ENCODE measurements at places on chromosomes 13 and 19.

DNA sequence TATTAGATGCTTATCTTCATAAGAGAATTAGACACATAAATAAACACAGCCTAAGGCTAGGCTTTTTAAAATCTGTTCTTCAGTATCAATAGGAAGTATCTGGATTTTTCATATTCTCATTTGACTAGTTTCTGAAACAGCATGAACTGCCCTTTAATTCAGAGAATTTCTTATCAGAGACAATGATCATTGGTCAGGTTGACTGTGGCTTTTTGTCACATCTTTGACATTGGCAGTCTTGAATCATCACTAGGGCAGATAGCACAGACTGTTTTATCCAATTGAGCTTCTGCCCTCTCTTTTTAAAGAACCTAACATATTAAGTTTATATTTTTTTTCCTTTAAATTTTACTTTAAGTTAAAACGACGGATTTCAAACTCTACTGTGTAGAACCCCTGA, 59.6 kb downstream of the DPY19L3 start:
- no peak for DNase-seq

- DNase-seq: no peak
These were observed 331.3 kb downstream of the KLF5 start for GRCh38 chr13:73390100-73390499.

GRCh38 chr19:18418029-18418482, 1.1 kb upstream of the SSBP4 start:
- DNase-seq: no peak

DNA sequence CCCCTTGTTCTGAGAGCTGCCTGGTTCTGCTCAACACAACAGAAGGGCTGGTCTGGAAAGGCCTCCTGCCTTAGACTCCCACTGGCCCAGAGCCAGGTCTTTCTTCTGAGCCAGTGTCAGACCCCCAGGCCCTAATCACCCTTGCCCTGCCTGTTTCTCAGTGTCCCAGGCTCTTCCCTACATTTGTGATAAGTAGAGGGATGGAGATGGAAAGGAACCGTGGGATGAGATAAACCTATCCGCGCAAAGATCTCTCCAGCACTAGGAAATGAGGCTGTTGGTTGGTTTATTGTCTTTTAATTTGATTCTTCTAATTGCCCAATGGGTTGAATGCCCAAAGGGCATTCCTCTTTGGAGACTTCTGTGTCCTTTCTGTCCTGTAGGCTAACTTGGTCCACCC, 470.0 kb downstream of the TSHZ3 start:
- no peak for DNase-seq

GRCh38 chr19:17871878-17872250, at the start of gene SLC5A5:
Gene SLC5A5, plus strand, starts transcription at chr19:17871945. Its CDS starts 375 bp downstream, at chr19:17872320.
- no peak for DNase-seq

GRCh38 chr13:69234171-69234570, 873.5 kb upstream of the ATXN8OS start:
- DNase-seq: no peak

DNA sequence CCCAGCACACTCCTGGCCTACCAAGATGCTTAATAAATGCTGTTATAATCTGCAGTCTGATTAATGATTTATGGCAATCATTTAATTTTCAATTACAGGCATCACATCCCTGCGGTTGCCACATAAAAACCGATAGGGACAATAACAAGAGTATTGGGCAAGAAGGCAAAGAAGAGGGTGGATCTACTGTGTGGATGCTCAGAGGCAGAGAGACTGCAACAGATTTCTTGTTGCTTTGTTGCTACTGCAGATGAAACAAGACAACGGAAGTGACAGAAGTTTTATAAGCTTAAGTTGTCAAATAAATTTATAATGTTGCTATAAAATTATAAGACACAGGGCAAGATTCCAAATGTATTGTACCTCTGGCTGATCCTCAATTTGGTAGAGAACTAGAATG, 154.8 kb downstream of the ABCC4 start:
- no peak for DNase-seq

GRCh38 chr19:40413291-40413845, at the start of gene PRX:
Gene PRX, minus strand, starts transcription at chr19:40413378. Its CDS starts 5,446 bp downstream, at chr19:40407932.
- DNase-seq: no peak

GRCh38 chr19:18171605-18172327, 1.8 kb upstream of the IFI30 start:
- no peak for DNase-seq

DNA sequence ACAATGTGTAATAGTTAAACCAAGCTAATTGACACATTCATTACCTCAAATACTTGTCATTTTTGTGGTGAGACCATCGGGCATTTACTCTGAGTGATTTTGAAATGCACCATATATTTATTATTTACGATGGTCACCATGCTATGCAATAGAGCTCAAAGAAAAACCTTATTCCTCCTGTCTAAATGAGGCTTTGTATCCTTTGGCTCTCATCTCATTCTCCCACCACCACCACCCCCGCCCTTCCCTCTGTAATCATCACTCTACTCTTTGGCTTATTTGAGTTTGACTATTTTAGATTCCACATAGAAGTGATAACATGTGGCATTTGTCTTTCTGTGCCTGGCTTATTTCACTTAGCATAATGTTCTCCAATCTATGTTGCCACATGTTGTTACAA, 124.9 kb downstream of the CYSLTR2 start:
- no peak for DNase-seq

DNA sequence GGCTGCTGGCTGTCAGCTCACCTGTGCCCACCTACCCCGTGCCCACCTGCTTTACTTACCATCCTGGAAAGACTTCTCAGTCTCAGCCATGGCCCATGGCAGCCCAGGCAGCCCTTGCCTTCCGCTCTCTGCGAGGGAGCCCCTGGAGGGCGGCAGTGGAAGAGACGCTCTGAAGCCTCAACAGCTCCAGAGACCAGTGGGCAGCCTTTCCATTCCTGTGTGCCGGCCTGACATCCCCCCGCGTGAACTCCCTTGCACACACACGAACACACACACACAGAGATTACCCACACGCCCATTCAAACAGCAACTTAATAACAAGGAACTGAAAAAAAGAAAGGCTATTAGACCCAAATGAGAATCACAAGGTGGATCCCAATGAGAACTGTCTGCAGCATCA, 14.2 kb upstream of the RASA3 start:
- no peak for DNase-seq

- DNase-seq: no peak
These were observed 22.5 kb downstream of the LTBP4 start for GRCh38 chr19:40623403-40624251.

- no peak for DNase-seq
These were observed 39.5 kb upstream of the F7 start for GRCh38 chr13:113066142-113066455.

- DNase-seq: peak; percentile 84
These were observed 1.5 kb upstream of the ELOF1 start for GRCh38 chr19:11560404-11561051.

GRCh38 chr19:57466489-57466888, 9.5 kb upstream of the VN1R1 start:
- no peak for DNase-seq

DNA sequence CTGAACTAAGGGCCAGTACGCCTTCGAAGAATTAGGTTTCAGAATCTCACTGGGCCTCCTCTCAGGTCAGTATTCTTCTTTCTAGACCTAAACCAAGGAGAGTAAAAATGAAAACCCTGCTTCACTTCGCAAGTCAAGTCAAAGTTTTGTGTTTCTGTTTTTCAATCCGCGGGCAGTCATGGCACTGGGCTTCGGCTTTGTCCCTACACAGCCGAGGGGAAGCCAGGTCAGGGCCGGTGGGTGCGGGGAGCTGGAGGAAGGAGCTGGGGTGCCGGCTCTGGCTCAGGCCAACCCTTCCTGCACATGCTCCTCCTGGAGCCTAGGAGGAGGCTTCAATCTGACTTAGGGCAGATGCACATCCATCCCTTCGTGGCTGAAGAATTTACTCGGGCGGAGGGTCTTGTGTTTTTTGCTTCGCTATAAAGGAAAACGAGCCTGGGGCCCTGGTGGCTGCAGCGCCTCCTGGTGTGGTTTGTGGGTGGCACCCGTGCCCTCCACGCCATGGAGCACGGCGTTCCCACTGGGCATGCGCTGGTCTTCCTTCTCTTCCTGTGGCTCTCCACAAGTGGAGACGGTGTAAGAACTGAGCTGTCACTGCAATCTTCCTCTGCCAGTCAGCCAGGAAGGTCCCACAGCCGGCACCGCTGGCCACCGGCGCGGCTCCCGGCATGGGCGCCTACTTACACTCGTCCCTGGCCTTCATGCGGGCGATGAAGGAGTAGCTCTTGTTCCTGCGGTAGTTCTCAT, 22.5 kb downstream of the C19orf44 start:
- DNase-seq: no peak

- no peak for DNase-seq
These were observed 5.9 kb downstream of the MIPEP start for GRCh38 chr13:23883255-23883654.
